Transverse colon (tissue), 4 donors: ENCODE measurements at places on chromosomes 12 and 14. TPM values are rescaled to one million over a fixed set of nuclear protein-coding genes. Genes with fewer than 3 reads are reported as not detected.

The RFX4 gene
- not detected for total RNA-seq

The REM2 gene
- total RNA-seq, result not detected

The BDKRB2 gene
- total RNA-seq, result 19.8 TPM

The ART4 gene
- not detected for total RNA-seq

The PZP gene
- not detected for total RNA-seq
